ENCODE measurements at places on chromosomes 16 and 17.

DNA sequence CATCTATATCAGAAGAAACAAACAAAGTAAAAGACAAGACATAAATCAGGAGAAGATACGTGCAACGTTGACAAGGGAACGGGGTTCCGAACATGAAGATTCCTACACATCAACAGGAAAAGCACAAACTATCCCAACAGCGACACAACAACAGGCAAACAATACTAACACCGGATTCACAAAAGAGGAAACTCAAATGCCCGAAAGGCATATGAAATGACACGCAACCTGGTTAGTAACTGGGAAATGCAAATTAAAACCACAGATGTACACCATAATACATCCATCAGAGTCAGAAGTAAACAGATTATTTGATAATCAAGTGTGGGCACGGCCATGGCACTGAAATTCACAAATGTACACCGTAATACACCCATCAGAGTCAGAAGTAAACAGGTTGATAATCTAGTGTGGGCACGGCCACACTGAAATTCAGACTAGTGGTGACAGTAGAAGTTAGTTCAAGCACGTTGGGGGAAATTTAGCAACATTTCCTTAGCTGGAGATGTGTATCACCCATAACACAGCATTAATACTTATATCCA is 171.9 kb upstream of the RPH3AL start:
- no peak for DNase-seq

GRCh38 chr17:57436565-57436964 is 180.2 kb downstream of the MSI2 start:
- no peak for DNase-seq

DNA sequence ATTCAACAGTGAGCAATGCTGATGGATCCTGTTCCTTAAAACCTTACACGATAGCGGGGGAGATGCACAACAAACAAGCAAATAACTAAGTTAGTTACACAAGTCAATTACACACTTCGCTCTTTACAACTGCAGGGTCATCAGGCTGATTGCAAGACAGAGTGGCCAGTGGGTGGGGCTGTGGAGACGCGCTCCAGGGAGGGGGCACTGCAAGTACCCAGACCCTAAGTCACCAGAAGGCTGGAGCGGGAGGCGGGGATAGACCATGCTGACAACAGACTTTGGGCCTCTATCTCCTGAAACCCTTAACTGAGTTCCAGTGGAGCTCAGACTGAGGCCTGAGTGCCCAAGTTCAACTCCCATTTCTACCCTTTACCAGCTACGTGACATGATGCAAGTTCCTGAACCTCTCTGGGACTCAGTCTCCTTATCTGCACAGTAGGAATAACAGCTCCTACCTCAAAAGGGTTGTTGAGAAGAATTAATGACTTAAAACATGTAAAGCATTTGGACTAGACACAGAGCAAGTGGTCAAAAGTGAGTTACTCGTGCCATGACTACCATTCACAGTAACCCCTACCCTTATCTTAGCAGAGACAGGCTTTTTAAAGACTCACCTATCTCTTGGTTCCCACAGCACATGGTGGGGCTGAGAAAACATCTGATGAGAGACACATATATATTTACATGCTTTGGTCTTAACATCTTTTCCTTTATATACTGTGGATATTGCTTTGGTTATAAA is 10.4 kb downstream of the CPPED1 start:
- DNase-seq: no peak

- no peak for DNase-seq
Observed at GRCh38 chr17:78868391-78868790, 27.8 kb upstream of the USP36 start.

DNA sequence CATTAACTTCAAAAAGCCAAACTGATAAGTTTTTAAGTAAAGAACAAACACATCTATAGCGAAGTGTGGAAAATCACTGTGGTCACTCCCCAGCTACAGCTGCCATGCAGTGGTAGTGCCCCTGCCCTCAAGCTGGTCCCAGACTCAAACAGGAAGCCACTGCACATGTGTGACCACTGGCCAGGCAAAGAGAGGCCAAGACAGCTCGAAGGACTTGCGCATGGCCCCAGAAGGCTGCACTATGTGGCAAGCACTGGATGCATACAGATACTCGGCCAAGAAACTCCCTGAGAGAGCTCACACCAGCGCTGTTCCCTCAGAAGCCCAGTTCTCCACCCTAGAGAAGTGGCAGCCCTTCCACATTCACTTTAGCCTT is 82.4 kb downstream of the ANKRD11 start:
- DNase-seq: no peak

DNA sequence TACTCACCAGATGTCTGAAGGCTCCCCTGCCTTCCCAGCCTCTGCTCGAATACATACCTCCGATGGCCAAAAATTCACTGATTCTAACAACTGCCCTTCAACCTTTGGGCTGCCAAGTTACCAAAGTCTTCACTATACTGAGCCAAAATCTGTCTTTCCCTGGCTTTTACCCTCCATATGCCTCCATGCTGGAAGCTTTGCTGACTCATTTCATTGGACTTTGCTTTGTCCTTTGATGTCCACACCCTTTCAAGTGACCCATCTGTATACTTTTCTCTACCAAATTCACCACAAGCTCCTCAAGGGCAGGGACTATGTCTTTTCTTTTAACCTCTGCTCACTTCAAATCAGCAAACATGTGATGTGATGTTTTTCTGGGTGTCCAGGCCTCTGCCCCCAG is 21.0 kb upstream of the MTMR4 start:
- DNase-seq: no peak

GRCh38 chr17:16135461-16135860 is 79.9 kb downstream of the NCOR1 start:
- no peak for DNase-seq

DNA sequence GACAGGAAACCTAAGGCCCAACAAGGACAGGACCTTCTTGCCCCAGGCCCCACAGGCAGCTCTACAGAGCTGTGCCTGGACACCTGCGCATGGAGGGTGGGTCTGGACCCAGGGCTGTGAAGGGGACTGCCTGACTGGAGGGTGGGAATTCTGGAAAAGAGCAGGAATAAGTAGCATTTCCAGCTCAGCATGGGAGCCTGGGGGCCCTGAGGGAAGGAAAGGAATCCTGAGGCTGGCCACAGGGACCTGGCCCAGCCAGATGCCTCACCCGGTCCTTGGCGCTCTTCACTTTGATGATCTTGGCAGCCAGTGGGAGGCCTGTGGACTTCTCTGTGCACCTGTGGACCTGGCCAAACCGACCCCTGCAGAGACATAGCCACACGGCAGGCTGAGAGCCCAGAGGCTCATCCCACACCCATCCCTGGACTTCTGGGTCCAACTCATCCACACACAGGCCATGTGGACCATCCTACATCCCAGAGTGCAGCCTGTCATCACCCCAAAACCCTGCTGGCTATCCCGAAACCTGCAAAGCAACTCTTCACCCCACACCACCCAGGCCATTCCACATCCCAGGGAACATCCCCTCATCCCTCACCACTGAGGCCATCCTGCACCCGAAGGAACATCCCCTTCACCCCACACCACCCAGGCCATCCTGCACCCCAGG is 18.7 kb downstream of the MYLK3 start:
- no peak for DNase-seq

- DNase-seq: no peak
Observed at GRCh38 chr17:74430706-74431567, 951 bp upstream of the GPRC5C start.

DNA sequence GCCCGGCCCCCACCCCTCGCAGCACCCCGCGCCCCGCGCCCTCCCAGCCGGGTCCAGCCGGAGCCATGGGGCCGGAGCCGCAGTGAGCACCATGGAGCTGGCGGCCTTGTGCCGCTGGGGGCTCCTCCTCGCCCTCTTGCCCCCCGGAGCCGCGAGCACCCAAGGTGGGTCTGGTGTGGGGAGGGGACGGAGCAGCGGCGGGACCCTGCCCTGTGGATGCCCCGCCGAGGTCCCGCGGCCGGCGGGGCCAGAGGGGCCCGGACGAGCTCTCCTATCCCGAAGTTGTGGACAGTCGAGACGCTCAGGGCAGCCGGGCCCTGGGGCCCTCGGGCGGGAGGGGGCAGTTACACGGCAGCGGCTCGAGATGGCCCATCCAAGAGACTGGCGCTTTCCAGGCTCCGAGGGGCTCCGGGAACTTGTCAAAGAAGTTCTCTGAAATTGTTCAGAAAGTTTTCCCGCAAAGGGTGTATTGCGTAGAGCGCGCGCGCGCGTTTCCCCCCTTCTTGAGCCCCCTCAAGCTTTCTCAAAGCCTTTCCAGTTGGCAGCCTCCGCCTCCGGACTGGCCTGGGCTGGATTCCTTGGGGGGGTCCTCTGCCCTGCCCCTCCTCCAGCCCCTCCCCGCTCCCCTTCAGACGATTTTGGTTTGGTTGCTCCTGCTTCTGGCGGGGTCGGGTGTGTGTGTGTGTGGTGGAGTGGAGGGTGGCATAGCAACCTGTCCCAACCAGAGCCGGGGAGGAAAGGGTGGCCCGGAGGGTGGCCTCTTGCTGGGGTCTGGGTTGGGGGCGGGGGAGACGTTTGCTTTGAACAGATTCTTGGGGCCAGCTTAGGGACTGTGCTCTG is 504 bp downstream of the ERBB2 start:
- DNase-seq: no peak

GRCh38 chr17:63974594-63975192 is 2.0 kb upstream of the SCN4A start:
- no peak for DNase-seq

- DNase-seq: no peak
Observed at GRCh38 chr16:22186517-22186916, 19.6 kb upstream of the EEF2K start.

GRCh38 chr16:27752241-27752640 is 202.3 kb downstream of the KATNIP start:
- DNase-seq: no peak

GRCh38 chr17:44219108-44219615 is 313 bp downstream of the UBTF start:
- peak; percentile 55 for DNase-seq

- DNase-seq: no peak
Observed at GRCh38 chr16:30985401-30986128, 558 bp downstream of the HSD3B7 start.

DNA sequence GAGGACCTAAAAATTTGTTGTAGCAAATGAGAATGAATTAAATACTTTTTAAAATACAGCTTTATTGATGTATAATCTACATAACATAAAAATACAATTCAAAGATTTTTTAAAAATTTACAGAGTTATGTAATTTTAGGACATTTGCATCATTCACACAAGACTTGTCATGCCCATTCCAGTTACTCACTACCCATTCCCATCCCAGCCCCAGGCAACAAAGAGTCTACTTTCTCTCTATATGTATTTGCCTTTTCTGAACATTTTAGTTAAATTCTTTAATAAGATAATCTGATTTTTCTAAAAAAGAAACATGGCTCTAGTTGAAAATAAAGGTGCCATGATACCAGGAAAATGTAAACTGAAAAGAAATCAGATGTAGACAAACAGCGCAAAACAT is 354.2 kb downstream of the PMP22 start:
- no peak for DNase-seq

GRCh38 chr16:58638148-58639036 is 8.8 kb upstream of the CNOT1 start:
- DNase-seq: no peak

DNA sequence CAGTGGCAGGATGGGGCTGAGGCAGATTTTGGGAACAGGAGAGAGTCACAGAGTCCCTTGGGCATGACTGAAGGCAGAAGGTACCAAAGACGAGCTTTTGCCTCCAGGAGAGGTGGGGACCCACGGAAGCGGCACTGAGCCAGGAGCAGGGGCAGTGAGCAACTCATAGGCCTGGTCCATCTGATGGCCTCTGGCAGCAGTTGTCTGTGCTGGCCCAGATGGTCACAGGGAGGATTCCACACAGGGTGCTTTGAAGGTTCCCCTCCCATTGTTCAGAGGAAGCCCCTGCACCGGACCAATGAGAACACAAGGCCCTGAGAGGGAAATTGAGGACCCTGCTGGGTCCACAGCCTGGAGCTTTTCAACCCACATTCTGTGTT is 360.3 kb upstream of the TNRC6C start:
- no peak for DNase-seq

DNA sequence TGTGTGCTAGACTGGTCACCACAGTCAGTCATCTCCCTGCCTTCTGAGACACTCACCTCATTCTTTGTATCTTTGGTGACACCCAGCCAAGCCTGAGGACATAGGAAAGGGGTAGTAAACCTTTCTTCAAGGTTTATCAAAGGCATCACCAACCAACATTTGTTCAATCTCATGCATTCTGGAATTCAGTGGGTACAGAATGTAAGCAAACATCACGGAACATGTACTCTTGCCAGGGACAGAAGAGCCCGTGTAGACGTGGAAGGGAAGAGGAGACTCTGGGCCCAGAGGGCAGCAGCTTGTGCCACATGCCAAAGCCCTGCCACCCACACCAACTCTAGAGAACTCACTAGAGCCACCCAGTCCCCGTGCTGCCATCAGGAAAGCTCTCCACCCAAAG is 4.4 kb downstream of the CACNG4 start:
- DNase-seq: no peak

DNA sequence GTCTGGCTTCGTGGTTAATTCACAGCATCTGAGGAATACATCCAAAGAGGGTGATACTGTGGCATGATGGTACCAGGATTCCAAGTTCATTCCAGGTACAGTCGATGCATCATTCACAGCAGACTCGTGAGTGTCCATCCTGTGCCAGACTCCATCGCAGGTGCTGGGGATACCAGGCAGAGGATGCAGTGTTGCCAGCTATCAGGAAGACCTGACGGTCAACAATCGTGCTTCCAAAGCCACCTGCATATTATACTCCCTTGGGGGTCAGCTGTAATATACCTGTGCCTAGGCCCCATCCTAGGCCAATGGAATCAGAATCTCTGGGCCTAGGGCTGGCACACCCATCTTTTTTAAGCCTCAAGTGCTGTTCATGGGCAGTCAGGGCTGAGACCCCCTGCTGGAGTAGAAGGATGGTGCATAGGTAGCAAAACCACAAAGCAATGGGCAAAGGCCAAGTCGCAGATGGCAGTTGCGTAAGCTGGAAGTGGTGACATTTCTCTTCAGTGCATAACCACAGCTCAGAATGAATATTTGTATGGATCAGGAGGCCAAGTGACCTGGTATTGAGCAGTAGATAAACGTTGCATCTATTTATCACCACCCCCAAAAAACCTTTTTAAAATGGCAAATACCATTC is 42.9 kb upstream of the C16orf78 start:
- no peak for DNase-seq

- DNase-seq: no peak
Observed at GRCh38 chr17:64781014-64781756, 119.1 kb upstream of the SMURF2 start.

DNA sequence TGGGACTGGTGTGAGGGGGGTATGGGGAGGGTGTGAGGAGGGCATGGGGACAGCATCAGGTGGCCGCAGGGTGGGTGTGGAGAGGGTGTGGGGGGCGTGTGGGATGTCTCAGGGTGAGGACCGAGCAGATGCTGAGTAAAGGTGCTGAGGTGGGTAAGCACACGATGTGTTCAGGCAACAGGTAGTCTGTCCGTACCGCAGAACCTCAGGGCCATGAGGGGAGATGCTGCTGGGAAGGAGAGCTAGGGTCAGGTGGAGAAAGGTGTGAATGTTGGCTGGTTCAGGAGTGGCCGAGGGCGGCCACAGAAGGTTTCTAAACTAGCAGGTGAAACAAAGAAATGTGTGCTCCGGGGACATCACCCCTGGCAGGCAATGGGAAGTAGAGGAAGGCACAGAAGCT is 80.0 kb upstream of the CDH5 start:
- no peak for DNase-seq

GRCh38 chr16:71254832-71255525 is 24.5 kb upstream of the HYDIN start:
- DNase-seq: no peak

- DNase-seq: no peak
Observed at GRCh38 chr17:6393351-6393952, 41.5 kb downstream of the AIPL1 start.
